ENCODE measurements at places on chromosomes 11 and 22.

DNA sequence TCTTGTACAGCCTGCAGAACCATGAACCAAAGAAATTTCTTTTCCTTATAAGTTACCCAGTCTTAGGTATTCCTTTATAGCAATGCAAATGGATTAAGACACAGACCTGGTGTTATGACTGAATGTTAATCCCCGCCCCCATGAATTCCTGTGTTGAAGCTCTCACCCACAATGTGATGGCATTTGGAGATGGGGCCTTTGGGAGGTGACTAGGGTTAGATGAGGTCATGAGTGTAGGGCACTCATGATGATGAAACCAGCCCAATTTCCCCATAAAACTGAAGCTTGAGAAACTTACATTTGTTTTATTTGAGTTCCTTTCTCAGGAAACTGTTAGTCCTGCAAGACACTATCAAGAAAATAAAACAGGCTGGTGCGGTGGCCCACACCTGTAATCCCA is 115.8 kb upstream of the THY1 start:
- DNase-seq = no peak

- DNase-seq = no peak
Observed at GRCh38 chr22:47623066-47623762, 860.8 kb downstream of the TBC1D22A start.

GRCh38 chr11:59199546-59200422 is 12.9 kb downstream of the MPEG1 start:
- DNase-seq = no peak

DNA sequence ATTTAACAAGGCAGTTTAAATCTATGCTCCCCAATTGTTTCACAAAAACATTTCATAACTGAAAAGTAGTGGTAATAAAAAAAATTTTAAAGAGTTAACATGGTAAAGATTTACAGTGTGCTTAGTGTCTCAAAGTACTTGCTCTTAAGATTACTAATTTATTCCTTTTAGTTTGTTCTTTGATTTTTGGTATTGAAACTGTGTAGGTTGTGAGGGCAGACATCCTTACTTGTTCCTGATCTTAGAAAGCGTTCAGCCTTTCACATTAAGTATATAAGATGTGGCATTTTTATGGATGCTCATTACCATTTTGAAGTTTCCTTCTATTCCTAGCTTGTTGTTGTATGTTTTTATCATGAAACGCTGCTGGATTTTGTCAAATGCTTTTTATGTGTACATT is 32.9 kb downstream of the RAB6A start:
- no peak for DNase-seq

GRCh38 chr11:114472661-114473060 is 33.4 kb downstream of the REXO2 start:
- no peak for DNase-seq

GRCh38 chr22:30827646-30828045 is 133.0 kb downstream of the OSBP2 start:
- no peak for DNase-seq

DNA sequence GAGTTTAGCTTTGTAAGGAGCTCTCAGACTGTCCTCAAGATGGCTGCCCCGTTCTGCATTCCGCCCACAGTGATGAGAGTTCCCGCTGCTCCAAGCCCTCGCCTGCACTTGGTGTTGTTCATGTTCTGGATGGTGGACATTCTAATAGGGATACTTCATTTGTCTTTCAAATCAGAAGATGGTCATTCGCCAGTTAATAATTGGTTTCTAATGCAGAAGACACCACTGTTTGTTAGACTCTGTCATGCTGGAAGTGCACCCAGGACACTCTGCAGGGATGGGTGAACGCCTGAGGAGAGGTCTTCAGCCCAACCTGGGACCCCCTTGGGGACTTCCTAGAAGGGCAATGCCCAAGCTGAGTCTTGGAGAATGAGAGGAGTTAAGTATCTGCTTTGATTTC is 836.4 kb downstream of the TBC1D22A start:
- no peak for DNase-seq

DNA sequence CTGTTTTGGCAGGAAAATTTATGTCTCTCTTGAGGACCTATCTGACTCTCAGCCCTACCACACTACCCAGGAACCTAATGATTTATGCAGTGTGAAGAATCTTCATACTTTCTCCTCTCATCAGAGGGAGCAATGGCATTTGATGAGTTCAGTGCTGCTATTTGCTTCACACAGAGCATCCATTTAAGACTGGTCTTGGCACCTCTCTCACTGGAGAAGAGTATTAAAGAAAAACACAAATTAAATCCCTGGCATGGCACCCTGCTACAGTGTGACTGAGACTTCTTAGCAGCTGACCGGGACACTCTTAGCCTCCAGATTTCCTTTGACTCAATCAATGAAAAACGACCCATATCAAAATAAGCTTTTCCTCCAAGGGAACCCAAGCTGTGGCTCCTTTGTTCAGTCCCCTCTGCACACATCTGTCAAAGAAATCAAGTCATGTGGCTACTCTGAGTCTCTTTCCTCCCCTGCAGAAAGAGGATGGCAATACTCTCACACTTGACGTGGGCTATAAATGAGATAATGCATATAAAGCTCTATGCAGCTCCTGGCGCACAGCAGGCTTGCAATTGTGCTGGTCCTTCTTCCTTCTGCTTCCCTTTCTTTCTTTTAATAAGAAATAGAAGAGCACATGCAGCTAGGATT is 186.1 kb upstream of the E2F8 start:
- DNase-seq = no peak

DNA sequence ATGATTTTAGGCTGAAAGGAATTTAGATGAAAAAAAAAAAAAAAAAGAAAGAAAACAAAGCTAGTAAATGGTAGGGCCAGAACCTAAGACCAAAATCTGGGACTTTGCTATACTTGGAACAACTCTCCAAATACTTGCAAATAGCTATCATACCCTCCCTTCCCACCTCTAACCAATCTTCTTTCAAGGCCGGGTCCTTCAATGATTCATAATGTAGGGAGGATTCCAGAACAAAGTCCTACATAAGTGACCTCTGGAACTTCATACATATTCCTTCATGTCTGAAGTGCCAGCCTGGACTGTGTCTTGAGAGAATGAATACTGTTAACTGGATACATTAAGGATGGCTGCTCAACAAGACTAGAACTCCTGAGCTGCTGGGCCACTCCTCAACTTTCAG is 9.9 kb downstream of the STK33 start:
- DNase-seq = no peak

DNA sequence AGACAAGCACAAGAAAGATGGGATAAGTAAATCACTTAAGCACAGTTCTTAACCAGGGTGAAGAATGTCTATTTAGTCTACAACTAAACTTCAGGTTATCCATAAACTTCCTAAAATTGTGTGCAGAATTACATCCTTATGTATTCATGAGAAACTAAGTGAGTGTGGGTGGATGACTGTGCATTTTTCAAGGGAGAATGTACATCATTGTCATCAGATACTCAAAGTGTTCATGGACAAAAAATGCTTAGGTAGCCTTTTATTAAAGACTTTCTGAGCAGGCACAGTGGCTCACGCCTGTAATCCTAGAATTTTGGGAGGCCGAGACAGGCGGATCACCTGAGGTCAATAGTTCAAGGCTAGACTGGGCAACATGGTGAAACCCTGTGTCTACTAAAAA is 2023.8 kb downstream of the LRRC4C start:
- DNase-seq = no peak

GRCh38 chr11:134712228-134713145 is 300.4 kb upstream of the B3GAT1 start:
- no peak for DNase-seq

DNA sequence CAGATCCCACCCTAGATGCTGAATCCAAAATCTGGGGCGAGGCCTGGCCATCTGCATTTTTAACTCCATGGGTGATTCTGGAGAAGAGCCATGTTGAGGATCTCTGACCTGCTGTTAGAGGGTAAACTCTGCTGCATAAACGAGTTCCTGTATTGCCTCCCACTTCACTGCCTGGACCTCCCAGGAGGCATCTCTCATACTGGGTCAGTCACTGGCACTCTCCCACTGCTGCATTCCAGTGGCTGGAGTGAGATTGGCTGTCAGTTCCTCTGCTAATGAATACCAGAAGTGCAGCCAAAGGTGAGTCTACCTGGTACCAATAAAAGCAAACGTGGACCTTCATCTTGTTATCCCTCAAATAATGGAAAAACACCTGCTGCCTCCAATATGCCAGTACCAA is 10.3 kb downstream of the POLDIP3 start:
- no peak for DNase-seq

Data from right lobe of liver (tissue), 6 donors.